ENCODE measurements at places on chromosomes 3 and 15.
A peak's percentile ranks its signal among the peaks of the same experiment; 100 is the strongest.

GRCh38 chr3:29494305-29495036 lies 213.6 kb downstream of the RBMS3 start:
- no peak for DNase-seq

DNA sequence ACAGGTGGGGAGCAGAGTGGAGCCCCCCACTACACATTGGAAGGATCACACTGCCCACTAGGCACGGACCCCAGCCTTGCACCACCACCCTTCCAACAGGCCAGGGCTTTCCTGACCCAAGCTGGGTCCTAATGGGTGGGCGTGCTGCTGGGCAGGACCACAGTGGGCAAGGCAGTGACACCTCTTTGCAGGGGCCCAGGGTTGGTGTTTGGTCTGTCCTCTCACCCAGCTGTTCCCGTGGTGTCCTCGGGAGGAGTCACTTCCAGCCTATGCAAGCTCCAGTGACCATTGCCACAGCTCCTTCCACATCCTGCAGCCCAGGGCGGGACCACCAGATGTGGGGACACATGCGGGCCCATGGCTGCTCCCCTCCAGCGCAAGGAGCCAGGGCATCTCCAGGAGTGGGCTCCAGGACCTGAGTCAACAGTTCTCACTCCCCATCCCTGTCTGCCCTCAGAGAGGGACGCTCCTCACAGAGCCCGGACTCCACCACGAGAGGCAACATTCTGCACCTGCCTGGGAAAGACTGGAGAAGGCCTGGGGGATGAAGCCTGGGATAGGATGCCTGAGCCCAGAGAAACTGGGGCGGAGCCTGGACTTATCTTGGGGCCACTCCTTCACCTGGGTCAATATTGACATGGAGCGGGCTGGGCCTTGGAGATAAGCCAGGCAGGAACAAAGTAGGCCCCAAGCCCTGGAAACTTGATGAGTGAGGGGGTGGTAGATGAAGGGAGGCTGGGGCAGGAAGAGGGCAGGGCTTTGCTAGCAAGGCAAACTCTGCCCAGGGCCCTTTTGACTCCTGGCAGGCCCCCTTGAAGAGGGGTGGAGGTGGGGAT lies 3.9 kb upstream of the VILL start:
- no peak for DNase-seq

DNA sequence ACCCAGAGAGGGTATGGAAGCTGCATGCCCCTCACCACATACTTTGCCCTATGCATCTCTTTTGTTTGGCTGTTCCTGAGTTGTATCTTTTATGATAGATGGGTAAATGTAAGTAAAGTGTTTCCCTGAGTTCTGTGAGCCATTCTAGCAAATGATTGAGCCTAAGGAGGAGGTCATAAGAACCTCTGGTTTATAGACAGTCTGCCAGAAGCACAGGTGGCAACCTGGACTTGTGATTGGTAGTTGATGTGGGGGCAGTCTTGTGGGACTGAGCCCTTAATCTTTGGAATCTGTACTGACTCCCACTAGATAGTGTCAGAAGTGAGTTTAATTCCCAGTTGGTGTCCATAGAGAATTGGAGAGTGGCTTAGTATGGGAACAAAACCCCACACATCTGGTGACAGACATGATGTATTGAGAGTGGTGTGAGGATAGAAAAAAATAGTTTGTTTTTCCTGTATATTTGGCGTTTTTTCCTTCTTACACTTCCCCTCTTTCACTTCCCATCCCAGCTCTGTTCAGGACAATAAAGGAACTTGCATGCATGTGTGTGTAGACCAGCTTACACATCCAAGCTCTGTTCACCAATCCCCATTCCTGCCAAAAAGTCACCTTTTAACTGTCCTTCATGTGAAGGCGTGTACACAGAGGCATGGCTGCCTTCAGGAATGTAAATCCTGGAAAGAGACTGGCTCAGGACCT lies 38.1 kb upstream of the SPPL2A start:
- no peak for DNase-seq

- no peak for DNase-seq
Measured at GRCh38 chr15:77874063-77874462, 203.4 kb downstream of the TBC1D2B start.

GRCh38 chr3:160464321-160464720 lies 14.7 kb upstream of the TRIM59 start:
- no peak for DNase-seq

DNA sequence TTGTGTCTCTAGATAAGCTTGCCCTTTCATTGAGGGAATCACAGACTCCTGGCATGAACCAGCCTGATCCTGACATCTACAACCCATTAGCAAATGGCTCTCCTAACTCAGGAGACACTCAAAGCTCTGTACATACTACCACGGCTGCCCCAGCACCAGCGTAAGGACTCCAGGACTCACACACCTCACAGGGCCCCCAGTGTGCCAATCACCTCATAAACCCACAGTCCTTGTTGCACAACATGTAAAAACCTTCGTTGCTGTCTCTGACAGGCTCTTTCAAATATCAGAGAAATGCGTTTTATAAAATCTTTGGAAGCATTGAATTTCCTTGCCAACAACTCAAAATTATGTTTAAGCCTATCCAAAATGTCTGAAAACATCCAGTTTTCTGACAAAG lies 7.3 kb downstream of the FYCO1 start:
- DNase-seq = no peak

- no peak for DNase-seq
Measured at GRCh38 chr15:74315626-74316025, 51.8 kb downstream of the CYP11A1 start.

GRCh38 chr3:14789640-14790285 lies 29.0 kb upstream of the FGD5 start:
- no peak for DNase-seq

GRCh38 chr15:63044645-63045464 lies 2.3 kb downstream of the TPM1 start:
- peak; percentile 86 for DNase-seq

GRCh38 chr3:149575961-149576564 lies 81.8 kb downstream of the WWTR1 start:
- DNase-seq = peak; percentile 70

GRCh38 chr3:43423142-43423541 lies 136.8 kb downstream of the SNRK start:
- DNase-seq = no peak
